ENCODE measurements at places on chromosomes 1 and 21.

- no peak for DNase-seq
These were observed 14.0 kb downstream of the AHDC1 start for GRCh38 chr1:27589841-27590426.

GRCh38 chr1:31984419-31985347 is 29.0 kb upstream of the KHDRBS1 start:
- no peak for DNase-seq

DNA sequence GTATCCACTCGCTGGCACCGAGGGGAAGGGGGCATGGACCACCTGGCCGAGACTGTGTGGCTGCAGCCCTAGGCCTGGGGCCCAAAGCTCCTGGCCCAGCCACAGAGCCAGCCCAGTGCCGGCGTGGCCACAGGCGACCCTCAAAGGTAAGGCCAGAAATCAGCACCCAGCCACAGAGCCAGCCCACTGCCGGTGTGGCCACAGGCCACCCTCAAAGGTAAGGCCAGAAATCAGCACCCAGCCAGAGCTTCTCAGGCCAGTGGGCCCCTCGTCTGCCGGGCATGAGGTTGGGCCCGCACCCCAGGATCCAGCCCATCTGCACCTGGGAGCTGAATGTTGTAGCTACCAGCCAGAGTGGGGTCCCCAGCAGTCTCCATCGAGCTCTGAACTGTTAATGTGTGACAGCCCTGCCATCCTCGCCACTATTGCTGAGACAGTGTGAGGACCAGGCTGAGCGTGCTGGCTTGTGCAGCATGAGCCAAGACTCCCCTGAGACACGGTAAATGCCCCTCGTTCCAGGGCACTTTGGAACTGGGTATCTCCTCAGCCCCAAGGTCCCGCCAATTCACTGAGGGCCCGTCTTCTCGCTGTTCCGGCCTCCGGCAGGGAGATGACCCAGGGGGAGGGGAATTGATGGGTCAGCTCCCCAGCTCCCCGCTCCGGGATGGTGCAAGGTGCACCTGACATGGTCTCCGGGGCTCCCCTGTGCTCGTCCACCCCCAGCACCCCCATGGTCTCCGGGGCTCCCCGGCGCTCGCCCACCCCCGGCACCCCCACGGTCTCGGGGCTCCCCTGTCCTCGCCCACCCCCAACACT is 4.7 kb upstream of the FTCD start:
- DNase-seq = no peak

DNA sequence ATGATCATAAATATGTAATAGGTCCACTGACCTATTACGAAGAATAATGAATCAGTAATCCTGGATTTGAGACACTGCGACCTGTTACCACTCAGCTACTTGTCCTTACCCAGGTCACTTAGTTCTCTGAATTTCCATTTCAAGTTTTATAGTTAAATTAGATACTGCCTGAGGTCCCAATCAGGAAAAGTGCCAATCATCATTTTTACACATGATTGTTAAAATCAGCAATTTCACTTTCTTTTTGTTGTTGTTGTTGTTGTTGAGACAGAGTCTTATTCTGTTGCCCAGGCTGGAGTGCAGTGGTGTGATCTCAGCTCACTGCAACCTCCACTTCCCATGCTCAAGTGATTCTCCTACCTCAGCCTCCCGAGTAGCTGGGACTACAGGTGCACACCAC is 22.8 kb upstream of the LYPLAL1 start:
- no peak for DNase-seq

GRCh38 chr1:217062586-217062985 is 339.4 kb upstream of the ESRRG start:
- DNase-seq = no peak

GRCh38 chr1:62589321-62589720 is 8.0 kb upstream of the ANGPTL3 start:
- no peak for DNase-seq

GRCh38 chr1:52238474-52238873 is 96.6 kb downstream of the ZFYVE9 start:
- no peak for DNase-seq

- no peak for DNase-seq
These were observed 926 bp upstream of the MRPL55 start for GRCh38 chr1:228109962-228110488.

GRCh38 chr1:228166170-228166936 is 749 bp downstream of the IBA57 start:
- DNase-seq = no peak

DNA sequence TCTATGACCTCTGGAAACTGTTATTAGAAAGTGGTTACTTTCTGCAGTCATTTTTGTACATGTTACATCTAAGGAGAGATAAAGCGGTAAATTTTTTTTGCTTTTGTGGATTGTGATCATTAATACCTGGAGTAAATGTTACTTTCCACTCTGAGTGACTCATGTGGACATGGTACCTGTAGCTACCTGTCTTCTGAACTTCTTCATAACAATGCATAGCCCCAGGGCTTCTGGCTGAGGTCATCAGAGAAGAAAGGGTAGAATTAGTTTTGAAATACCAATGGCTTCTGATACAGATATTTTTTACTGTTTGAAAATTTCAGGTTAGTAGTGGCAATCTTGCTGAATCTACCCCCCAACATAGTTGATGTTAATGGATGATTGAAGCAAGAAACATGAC is 489.3 kb downstream of the RWDD3 start:
- DNase-seq = no peak

GRCh38 chr1:179190861-179191260 is 38.6 kb downstream of the ABL2 start:
- no peak for DNase-seq

- DNase-seq = no peak
These were observed 103.4 kb downstream of the ZBTB18 start for GRCh38 chr1:244154508-244154871.

DNA sequence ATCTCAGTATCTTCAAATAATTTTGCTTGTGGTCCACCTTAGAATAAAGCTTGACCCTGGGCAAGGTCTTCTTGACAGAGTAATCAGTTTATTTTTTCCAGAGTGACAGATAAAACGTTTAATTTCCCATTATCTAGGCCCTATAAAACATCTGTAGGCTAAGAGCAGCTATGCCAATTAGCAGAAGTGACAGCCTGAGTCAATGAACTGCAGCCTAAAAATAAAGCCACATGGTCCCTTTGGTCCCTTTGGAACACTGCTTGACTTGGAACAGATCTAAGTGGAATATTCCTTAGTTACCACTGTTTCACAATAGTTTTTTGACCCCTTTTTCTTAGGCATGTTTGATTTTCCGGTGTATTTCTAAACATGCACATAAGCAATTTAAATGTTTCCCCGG is 6.3 kb upstream of the RGS13 start:
- DNase-seq = no peak

GRCh38 chr1:48947761-48948537 is 171.3 kb upstream of the BEND5 start:
- DNase-seq = no peak

- DNase-seq = no peak
These were observed 292.8 kb upstream of the B3GALT2 start for GRCh38 chr1:193479187-193479586.

DNA sequence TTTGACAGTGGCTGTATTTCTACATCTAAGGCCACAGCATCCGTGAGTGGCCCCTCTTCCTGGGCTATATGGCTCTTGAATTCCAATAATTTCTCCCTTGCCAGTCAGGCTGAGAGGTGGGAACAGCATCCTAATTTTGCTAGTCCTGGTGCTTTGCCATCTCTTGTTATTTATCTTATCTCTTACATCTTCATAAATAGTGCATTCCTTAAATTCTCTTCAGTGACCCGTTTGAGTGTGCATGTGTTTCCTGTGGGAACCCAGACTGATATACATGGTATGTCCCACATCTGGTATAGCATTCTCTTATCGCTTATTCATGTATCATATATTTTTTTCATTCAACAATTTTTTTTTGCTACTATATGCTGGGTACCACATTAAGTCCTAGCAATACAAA is 9.9 kb downstream of the S100A11 start:
- no peak for DNase-seq

- DNase-seq = no peak
These were observed 15.3 kb downstream of the CFH start for GRCh38 chr1:196667131-196667530.

All from CMK (cell line).